ENCODE measurements at places on chromosomes 5 and 9.

GRCh38 chr5:125411744-125412560 lies 665.5 kb upstream of the ZNF608 start:
- peak; percentile 52 for DNase-seq

DNA sequence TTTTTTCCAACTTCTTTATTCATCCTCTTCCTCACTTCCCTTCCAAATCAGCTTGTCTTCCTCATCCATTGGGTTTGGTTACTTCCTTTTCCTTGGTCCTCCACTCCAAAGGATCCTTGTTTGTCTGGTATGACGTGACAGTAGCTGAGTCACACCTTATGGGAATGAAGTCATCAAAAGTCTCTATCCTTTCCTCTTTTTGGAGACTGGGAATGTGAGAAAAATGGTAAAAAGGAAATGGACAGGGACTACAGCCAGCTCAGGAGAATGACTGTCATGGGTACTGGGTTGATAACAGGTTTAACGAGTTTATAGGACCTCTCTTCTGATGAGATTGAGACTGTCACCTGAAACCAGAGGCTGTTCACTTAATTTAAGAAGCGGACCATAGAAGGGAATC lies 76.2 kb upstream of the MYO10 start:
- no peak for DNase-seq

- DNase-seq = no peak
Measured at GRCh38 chr5:10562201-10563109, 1.4 kb upstream of the ANKRD33B start.

- DNase-seq = no peak
Measured at GRCh38 chr9:86909388-86909787, 37.9 kb downstream of the GAS1 start.

- no peak for DNase-seq
Measured at GRCh38 chr5:121019734-121020133, 555.6 kb downstream of the PRR16 start.

DNA sequence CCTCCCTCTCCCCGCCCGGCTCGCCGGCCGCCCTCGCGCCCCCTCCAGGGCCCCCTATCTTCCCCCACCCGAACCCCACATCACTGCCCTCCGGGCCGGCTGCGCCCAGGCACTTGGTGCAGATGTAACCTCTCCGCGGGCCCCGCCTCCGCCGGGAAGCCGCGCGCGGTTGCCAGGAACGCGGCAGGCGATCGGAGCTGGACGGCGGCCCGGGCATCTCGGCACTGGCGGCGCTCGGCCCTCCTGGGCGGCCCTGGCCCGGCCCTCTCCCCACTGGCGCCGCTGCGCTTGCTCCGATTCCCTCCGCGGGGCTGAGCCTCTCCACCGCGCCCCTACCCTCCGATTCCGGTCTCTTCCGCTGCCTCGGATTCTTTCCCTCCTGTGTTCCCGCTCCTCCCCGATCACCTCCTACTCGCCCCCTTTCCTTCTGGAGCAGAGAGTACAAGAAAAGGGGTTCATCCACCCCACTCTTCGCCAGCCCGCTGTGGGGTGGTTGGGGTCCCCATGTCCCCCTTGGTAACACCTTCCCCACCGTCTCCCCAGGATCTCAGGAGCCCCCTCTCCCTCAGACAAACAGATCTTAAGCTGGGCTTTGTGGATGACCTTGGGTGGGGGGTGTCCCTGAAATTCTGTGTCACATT lies 70.6 kb downstream of the C9orf50 start:
- peak; percentile 82 for DNase-seq

GRCh38 chr9:133979273-133979920 lies 12.7 kb downstream of the VAV2 start:
- no peak for DNase-seq

DNA sequence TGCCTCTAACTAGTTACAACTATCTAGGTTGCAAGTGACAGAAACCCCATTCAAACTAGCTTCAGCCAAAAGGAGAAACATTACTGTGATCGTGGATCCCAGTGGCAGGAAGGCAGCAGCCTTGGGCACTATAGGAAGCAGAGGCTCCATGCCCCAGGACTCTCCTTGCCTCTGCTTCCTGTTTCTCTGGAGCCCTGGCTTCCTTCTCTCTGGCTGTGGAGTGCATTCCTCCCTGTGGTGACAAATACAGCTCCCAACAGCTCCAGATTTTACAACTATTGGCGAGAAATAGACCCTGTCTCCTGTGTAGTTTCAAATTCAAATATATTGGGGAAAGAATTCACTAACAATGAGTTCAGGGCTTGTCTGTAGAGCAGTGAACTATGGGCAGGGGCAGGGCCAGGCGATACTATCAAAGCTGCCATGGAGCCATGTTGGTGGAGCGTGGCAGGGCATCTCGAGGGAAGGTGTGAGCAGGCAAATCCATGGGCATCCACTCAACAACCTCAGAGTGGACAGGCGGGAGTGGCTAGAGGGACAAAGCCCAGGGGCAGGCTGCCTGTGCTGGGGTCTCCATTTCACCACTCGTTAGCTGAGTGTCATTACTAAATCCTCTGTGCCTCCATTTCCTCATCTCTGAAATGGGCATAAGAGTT lies 189.5 kb downstream of the ERCC6L2 start:
- no peak for DNase-seq

GRCh38 chr5:152723482-152723881 lies 318.4 kb upstream of the NMUR2 start:
- no peak for DNase-seq

DNA sequence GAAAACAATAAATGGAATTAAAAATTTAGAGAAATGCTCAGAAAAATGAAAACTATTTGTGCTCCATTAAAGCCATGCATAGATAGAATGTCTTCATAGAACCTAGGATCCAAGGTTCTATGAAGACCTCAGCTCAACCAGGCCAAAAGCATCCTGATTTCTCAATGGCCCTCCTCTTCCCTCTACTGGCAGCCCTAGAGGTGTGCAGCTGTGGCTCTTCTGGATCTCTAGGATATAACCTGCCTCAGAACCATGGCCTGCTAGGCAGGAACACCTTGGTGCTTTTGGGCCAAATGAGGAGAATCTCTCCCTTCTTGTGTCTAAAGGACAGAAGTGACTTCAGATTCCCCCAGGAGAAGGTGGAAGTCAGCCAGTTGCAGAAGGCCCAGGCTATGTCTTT lies 15.1 kb downstream of the IFNA1 start:
- DNase-seq = peak; percentile 14
